ENCODE measurements at places on chromosomes 11 and 22.
A peak's percentile ranks its signal among the peaks of the same experiment; 100 is the strongest.

GRCh38 chr11:96664110-96664509 lies 274.3 kb downstream of the JRKL start:
- DNase-seq = no peak

DNA sequence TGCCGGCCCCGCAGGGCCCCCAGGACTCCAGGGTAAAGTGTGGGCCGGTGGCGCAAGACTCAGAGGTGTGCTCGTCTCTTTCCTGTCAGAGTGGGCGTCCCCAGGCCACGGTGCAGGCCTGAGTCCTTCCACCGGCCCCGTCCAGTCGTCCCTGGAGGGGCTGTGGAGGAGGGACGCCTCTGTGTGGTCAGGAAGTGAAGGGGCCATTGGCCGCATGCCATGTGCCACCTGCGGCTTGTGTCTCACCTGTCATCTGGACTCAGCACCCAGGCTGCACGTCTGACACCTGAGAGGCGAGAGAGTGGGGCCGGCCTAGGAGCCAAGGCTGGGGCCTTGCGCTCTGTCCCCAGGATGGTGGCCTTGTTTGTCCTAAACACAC lies 25.2 kb downstream of the MUC6 start:
- no peak for DNase-seq

- DNase-seq = no peak
These were observed 94.8 kb upstream of the NTM start for GRCh38 chr11:131275580-131275979.

DNA sequence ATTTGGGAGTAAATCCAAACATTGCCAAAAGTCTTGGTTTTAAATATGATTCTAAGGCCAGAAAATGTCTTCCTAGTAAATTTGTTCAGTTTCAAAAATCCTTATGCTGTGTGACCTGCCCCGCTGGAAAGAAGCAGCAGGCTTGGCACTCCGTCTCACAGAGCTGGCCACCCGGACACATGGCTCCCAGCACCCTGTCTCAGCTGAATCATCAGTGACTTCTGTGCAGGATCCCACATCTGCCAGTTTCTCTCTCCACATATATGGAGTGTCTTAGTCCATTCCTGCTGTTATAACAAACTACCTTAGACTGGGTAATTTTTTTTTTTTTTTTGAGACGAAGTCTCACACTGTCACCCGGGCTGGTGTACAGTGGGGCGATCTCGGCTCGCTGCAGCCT lies 356.7 kb downstream of the TBC1D22A start:
- DNase-seq = no peak

DNA sequence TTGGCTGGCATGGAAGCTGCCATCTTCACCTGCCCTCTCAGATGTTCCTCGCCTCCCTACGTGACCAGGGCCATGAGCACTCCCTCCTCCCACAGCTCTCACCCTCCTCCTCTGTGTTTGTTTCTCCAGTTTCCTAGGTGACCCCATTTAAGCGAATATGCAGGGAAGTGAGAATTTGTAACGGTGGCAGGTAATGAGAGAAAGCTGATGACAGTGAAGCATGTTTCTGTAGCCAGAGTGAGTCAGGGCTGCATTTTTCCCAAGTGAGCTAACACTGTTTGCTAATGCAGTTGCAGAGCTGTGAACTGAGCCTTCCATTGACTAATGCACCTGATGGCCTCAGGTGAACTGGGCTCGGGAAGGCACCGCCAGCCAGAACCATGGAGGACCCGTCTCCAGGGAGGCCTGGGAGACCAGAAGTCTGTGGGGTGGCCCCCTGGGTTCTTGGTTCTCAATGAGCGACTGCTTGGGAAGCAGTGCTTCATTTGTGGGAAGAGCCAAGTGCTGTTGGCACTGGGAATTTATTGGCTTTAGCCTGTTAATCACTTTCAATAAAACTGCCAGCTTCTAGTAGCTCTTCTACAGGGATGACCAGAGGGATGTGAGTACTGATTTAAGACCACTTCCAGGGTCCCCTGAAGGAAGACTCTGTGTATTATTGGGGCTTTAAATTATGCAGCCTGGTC lies 64.5 kb downstream of the BARX2 start:
- DNase-seq = no peak

GRCh38 chr22:35612903-35613302 lies 4.2 kb downstream of the MB start:
- DNase-seq = no peak

DNA sequence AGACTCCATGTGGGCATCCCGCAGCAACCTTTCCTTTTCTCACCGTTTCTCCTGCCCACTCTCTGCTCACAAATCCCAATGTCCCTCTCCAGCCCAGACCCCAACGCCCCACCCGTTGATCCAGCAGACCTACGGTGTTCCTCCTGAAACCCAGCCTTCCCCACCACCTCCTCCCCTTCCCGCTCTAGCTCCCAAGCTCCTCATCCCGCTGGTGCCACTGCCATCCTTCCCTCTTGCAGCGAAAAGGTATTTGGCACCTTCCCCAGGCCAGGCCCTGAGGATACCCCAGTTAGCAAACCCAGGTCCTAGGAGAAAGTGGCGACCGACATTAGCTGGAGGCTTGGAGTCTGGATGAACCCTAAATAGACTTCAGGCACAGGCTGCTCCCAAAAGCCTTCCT lies 84.0 kb upstream of the RTL6 start:
- no peak for DNase-seq

GRCh38 chr22:21679383-21679782 lies 13.6 kb downstream of the PPIL2 start:
- no peak for DNase-seq

- no peak for DNase-seq
These were observed 18.4 kb downstream of the PGA5 start for GRCh38 chr11:61259363-61259762.

- DNase-seq = peak; percentile 63
These were observed 81.9 kb upstream of the CRTAM start for GRCh38 chr11:122756417-122756816.

GRCh38 chr11:3103076-3103475 lies 45.9 kb upstream of the CARS1 start:
- DNase-seq = peak; percentile 26

DNA sequence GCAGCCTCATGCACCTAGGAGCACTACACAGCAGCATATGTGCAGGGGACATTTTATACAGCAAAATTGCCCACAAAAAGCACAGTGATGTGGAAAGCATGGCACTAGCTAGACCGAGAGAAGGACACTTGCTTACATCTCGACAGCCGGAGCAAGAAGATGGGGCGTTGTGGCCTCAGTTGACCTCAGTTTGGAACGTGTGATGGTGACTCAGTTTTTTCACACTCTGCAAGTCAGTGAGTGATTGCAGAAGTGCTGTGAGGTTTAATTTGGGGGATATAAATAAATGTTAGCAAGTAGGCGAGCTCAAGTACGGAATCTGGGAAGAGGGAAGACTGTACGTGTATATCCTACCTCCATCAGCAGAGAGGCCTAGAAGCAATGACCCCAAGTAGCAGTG lies 23.3 kb downstream of the LRP5 start:
- no peak for DNase-seq

DNA sequence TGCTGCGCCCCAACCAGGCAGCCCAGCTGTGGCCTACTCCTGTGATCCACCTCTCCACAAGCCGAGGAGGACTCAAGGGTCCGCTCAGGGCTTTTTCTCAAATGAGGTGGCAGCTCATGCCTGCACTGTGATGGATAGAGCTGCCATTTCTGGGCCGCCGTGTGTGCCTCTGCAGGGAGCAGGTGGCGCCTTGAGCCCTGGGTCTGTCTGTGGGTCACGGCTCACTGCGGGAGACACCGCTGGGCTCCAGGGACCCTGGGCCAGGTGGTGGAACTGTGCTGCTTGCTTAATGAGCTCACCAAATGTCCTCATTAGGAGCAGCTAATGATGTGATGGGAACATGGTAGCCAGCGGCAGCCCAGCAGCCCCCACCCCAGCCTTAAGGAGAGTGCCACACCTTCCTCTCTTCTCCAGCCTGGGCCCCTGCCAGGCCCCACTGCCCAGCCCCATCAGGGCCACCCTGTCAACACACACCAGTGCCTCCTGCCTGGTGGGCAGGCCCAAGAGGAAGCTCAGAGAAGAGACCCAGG lies 50.8 kb downstream of the DHCR7 start:
- DNase-seq = no peak

GRCh38 chr11:124760205-124760652 lies 1.9 kb downstream of the ESAM start:
- peak; percentile 58 for DNase-seq

GRCh38 chr22:26672590-26673468 lies 15.4 kb downstream of the MIAT start:
- DNase-seq = peak; percentile 86

DNA sequence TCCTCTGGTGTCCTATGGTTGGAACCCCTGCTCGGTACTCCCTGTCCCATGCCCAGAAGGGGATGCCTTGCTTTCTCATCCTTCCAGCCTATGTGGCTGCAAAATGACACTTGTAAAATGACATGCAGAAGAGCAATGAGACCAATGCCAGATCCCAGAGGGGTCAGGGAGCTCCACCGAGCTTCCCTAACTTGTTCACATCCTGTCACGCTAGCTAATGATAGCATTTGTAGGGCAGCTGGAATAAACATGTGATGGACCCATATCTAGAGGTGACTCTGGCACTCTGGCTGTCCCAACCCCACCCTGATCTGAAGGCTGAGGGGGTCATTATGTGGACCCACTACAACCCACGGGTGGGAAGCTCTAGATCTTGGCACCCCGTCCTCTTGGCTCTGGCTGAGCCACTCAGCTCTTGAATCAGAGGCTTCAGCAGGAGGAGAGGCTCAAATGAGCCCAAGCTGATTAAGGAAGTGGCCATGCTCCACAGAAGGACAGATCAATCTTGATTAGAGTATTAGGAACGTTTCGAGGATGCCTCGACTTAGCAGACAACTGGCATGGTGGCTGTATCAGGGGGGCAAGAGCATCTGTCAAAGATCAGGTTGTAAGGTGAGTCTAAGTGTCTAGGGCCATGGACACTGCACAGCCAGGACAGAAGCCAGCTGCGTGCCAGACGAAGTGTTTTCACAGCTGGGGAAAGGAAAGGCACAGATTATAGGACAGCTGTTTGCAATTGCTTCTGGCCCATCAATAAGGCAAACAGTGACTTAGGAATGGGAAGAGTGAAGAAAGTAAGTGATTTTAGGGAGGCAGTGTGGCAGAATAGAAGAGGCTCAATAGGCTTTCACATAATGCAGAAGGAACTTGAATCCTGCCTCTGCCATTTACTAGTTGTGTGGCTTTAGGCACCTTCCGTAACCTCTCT lies 182.8 kb downstream of the KIRREL3 start:
- no peak for DNase-seq

- DNase-seq = no peak
These were observed 56.3 kb downstream of the MTNR1B start for GRCh38 chr11:93025558-93026255.

DNA sequence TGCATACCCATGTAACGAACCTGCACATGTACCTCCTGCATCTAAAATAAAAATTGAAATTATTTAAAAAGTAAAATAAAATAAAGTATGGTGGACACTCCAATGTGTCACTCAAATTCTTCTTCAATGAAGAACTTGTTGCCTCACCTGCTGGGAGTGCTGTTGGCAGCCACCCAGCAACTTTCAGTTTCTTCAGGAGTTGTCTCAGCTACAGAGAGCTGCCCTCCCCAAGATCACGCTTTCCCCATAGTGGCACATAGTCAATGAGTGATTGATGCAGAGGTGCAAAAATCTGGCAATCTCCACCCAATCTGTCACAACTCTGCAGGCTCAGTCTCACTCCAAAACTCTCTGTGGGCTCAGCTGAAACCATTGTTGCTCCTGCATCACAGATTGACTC lies 92.3 kb upstream of the C11orf87 start:
- no peak for DNase-seq

DNA sequence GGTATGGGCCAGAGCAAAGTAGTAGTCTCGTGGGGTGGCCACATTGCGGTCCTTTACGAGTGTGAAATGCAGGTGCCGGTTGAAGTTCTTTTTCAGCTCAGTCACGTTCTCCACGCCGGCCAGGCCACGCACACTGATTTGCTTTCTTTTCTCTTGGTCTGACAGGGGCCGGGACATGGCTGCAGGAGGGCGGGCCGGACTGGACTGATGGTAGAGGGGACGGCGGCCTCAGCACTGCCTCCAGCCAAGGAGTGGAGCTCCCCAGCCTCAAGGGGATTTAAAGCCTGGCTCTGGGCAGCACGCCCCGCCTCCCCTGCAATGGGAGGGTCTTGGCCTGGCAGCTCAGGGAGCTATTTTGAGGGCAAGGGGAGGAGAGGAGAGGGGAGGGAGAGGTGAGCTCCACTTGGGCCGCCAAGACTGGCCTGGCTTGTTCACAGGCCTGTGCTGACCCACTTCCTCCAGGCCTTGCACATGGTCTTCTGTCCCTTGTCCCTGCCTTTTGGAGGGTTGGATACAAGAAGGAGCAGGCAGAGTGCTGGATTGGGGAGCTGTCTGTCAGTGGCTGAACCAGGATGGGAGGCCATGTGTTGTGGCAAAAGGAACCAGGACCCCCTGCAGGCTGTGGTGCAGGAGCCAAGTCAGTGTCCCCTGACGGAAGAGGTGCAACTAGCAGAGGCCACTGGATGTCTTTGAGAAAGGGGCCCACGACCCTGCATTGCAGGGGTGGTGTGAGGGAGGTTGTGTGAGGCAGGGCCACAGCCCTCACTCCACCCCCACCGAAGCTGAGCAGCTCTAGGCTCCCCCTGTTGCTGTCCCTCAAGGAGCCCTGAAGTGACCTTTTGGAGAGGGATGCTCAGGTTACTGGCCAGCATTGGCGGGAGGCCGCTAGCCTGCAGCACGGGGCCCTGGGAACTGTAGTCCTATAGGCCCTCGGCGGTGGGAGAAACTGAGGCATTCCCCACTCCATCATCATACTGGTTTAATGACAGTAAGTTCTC lies at the start of gene PYGM:
Gene PYGM (minus strand): TSS at position 253 of the 998 bp plus-strand sequence. CDS start 76 bp downstream, at position 177.
- DNase-seq = no peak

DNA sequence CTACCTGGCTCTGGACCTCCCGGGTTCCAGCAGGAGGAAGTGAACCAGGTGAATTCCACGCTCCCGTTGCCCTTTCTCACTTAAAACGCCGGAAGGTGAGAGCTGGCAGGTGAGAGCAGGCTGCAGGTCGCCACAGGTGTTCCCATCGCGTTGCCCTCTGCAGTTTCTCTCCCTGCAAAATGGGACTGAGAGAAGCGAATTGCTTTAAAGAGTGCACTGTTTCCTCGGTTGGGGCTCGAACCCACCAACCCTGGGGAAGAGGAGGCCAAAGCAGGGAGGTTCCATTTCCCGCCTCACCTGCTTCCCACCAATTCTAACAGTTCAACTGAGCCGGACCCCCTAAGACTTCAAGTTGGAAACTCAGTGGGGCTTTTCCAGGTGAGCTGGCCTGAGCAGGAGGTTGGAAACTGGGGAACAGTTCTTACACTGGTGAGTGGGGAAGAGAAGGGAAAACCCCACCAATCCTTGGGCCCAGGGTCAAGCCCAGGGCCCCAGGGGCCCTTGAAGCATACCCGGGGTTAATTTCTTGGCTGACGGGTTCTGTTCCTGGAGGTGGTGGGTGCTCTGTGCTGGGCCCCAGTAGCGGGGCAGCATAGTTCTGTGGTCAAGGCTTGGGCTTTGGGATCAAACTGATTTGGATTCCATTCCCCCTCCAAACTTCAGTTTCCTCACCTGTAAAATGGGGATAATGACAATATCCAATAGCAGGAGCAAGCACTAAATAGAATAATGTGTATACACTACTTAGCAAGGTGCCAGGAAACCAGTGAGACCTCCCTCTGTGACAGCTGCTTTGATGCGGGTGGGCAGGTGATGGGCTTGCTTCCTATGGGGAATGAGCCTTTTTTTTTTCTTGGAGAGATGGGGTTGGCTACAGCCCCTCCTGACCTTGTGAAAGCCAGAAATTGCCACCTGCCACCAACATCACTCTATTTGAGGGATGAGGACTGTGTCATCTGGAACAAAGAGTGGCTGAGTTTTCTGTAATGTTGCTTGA lies 788 bp downstream of the CD82 start:
- DNase-seq = no peak
